ENCODE measurements at places on chromosomes 11 and 22. TPM values are rescaled to one million over a fixed set of nuclear protein-coding genes. Genes with fewer than 3 reads are reported as not detected.

- H3K4me1 ChIP-seq: peaks cover 13% of the 10 kb centered on the region
- no peaks in the 10 kb centered on the region for H3K36me3 ChIP-seq
- no peaks in the 10 kb centered on the region for H3K27me3 ChIP-seq
Measured at GRCh38 chr11:105244160-105244825, 104.7 kb upstream of the CARD18 start.

DNA sequence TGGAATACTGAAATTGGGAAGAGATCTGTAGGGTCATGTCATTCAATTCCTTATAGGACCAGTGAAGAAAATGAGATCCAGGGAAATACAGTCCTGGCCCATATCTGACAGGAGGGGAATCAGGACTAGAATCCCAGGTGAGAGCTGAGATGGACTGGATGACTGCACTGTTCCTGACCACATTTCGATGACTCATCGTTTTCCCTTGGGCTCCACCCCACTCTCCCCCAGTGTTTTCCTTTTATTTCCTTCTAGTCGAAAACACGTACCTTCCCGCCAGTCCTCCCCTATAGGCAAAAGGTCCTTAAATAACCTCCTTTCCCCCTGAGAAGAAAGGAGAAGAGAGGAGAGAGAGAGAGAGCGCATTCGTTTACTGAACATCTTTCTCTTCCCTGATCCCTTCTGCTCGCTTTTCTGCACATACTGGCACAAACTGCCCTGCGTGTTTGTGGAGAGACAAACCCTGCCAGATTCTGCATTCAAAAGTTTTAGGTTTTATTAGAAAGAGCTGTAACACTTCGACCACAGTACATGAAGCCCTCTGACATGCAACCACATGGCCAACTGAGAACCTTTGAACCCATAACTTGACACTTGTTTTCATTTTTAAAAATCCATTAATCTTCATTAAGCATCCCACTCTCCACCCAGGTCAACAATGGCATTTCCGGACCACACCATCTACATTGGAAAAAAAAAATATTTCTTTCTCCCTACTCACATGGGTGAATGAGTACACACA, 565.7 kb downstream of the METTL15 start:
- H3K4me1 ChIP-seq: no peaks in the 10 kb centered on the region
- H3K36me3 ChIP-seq: no peaks in the 10 kb centered on the region
- H3K4me3 ChIP-seq: no peak overlapping the region
- DNase-seq: no peak
- no peak overlapping the region for H3K27ac ChIP-seq

- H3K27me3 ChIP-seq: no peaks in the 10 kb centered on the region
- H3K27ac ChIP-seq: peak overlapping the region; percentile 34
- DNase-seq: peak; percentile 84
- H3K4me1 ChIP-seq: peaks cover 58% of the 10 kb centered on the region
- H3K4me3 ChIP-seq: no peak overlapping the region
Measured at GRCh38 chr11:12808519-12808918, 134.3 kb downstream of the TEAD1 start.

DNA sequence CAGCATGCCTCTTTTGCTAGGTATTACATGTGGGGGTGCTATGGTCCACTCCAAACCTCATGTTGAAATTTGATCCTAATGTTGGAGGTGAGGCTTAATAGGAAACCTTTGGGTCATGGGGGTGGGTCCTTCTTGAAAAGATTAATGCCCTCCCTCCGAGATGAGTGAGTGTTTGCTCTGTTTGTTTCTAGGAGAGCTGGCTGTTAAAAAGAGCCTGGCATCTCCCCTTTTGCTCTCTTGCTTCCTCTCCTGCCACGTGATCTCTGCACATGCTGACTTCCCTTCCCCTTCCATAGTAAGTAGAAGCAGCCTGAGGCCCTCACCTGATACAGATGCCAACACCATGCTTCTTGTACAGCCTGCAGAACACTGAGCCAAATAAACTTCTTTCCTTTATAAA, 104.5 kb downstream of the FAT3 start:
- H3K4me3 ChIP-seq: no peak overlapping the region
- no peak overlapping the region for H3K27ac ChIP-seq
- DNase-seq: no peak
- no peaks in the 10 kb centered on the region for H3K27me3 ChIP-seq
- H3K36me3 ChIP-seq: no peaks in the 10 kb centered on the region

- peak; percentile 85 for DNase-seq
- H3K27ac ChIP-seq: peak overlapping the region; percentile 18
- H3K36me3 ChIP-seq: peaks cover 81% of the 10 kb centered on the region
- H3K4me1 ChIP-seq: peaks cover 34% of the 10 kb centered on the region
Measured at GRCh38 chr22:38305471-38306448, 11.5 kb downstream of the CSNK1E start.

GRCh38 chr11:70066136-70066520, 12.0 kb upstream of the ANO1 start:
- DNase-seq: peak; percentile 58
- H3K36me3 ChIP-seq: no peaks in the 10 kb centered on the region
- H3K4me1 ChIP-seq: no peaks in the 10 kb centered on the region
- no peak overlapping the region for H3K27ac ChIP-seq
- H3K4me3 ChIP-seq: no peak overlapping the region

DEFB131B gene
- total RNA-seq: not detected

TSGA10IP gene
- not detected for total RNA-seq

TRIM48 gene
- not detected for total RNA-seq

SCGB1C1 gene
- total RNA-seq: not detected

ANGPTL5 gene
- 1.2 TPM for total RNA-seq

TEX12 gene
- total RNA-seq: 0.59 TPM
